ENCODE measurements at places on chromosomes 12 and 14. TPM values are rescaled to one million over a fixed set of nuclear protein-coding genes. Genes with fewer than 3 reads are reported as not detected.

CIPC gene
- 13.5 TPM for total RNA-seq

LIN7A gene
- total RNA-seq, result 0.19 TPM

TPCN1 gene
- 15.1 TPM for total RNA-seq

CCDC197 gene
- total RNA-seq, result not detected

C12orf50 gene
- total RNA-seq, result not detected

LGR5 gene
- not detected for total RNA-seq

ZNF605 gene
- 6.5 TPM for total RNA-seq

DNA sequence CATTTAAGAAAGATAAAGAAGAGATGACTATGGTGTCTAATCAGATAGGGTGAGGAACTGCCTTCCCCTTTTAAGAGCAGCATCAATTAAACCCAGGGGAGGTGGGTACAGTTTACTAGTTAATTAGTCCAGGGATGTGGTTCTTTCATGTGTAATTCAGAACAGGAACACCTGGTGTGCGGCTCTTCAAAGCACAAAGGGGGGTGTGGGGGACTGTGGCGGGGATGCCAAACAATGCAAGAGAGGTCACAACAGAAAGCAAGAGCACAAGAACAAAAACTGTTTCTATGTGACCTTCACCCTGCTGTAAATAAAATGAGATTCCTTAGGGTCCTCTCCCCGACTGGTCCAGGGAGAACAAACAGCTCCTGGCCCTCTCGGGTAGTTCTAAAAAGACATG is 183.9 kb upstream of the SOX5 start:
- DNase-seq, result no peak

DNA sequence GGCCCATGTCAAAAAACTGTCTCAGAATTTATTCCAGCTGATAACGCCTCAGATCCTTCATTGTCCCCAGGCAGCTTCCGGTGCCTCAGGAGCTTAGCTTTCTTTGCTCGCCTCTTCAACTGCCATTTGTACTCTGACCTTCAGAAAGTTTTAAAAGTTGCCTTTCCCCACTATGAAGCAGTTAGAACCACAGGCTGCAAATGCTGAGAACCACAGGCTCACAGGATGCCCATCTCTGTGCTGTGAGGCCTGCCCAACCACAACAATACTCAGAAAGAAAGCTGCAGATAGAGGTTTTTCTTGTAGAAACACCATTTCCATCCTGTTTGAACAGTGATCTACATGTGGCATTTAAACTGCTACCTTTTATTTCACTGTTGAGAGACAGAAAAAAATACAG is 131.1 kb downstream of the PRKCH start:
- no peak for DNase-seq

- peak; percentile 3 for DNase-seq
These were observed 871 bp upstream of the SSTR1 start for GRCh38 chr14:38206689-38207376.

DNA sequence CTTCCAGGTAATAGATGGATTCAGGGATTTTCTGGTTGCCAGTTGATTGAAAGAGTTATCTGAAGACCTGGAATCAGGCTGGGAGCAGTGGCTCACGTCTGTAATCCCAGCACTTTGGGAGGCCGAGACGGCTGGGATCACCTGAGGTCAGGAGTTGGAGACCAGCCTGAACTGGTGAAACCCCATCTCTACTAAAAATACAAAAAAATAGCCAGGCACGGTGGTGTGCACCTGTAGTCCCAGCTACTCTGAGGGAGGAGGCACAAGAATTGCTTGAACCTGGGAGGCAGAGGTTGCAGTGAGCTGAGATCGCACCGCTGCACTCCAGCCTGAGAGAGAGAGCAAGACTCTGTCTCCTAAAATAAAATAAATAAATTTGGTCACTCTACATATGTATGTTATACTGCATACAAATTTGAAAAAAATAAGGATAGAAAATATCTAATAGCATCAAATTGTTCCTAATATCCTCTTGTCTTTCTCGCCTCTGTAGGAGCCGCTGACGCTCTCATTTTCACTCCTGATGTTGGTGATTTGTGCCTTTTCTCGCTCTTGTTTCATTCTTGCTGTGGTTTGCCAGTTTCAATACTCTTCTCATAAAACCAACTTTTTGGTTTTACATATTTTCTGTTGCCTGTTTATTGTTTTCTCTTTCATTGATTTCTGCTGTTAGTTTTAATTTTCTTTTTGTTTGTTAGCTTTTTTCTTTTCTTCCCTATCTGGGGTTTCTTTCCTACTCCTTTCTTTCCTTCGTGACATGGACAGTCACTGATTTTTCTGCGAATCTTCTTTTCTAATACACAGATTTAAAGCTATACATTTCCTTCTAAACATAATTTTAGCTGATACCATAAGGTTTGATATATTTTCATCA is 23.8 kb upstream of the PLD4 start:
- DNase-seq, result no peak

DNA sequence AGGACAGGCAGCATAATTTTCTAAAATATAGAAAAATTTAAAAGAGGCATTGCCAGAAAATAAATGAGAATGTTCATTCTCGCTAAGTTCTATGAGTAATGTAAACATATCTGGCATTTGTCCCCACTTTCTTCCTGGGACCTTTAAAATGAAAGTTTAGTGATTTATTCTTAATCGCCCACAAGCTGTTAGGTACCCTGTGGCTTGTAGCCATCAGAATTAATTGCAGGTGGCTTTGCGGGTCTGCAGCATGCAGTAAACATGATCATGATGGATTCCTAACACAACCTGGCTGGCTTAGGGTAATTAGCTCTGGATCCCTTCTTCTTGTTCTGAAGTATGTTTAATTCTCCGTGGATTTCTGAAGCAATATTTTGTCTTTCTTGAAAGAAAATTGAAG is 103.5 kb upstream of the FRMD6 start:
- no peak for DNase-seq

DNA sequence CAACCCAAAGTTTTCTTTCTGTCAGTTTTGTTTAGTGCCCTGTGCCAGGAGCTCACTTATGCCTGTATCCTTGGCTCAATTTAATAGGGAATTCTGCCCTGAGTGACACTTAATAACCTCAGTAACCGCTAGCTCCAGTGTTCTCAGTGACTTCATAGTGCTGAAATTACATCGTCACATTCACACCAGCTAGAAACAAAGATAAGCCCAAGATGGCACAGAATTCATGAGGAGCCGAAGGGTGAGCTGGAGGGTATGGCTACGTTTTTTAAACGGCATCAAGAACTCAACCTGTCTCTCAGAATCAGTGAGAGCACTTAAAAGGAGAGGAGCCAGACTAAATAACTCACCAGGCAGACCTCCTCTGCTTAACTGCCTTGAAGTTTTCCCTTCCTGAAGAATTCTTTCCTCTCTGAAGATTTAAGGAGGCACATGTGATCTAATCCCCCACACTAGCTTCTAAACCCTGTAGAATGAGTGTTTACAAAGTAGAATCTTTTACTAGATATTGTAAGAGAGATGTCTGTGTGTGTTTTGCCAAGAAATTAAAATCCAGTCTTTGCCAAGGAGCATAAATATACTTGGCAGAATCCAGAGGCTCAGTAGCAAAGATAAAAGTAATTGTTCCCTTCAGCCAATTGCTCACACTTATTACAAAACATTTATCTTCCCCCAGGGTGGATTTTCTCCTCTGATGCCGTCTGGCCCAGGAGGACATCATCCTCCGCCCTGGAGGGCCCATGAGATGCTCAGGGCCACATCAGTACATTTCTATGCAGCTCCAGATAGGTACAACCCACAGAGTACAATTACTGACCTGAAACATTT is 37.3 kb downstream of the PTGER2 start:
- no peak for DNase-seq

Measured in dermis blood vessel endothelial cell (primary cell).